ENCODE measurements at places on chromosomes 5 and 9.

DNA sequence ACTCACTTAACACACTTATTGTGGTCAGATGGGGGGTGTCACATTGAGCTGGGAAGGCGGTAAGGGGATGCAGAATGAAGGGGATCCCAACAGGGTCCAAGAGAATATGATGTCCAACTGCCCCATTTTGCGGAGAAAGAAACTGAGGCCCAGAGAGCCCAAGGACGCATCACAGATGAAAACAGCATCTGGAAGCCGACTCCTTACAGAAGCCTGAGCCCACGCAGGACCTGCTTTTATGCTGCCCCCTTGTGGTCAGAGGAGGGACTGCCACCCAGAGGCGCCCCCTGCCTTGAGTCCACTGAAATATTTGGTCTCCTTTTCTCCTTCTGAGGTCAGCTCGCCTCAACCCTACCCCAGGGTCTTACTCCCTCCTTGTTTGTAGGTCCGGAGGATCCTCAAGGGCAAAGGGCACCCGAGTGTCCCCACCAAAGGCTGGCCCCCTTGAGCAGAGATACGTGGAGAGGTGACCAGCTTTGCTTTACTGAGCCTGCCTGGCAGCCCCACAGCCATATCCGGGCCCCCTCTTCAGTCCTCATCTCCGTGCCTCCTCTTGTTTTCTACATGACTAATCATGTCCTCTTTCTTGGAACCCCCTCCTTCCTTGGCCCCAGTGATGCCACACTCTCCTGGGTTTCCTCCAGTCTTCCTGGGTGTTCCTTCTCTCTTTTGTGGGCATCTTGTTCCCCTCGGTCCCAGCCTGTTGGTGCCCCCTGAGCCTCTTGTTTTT is 30.0 kb upstream of the TTLL11 start:
- peak; percentile 84 for DNase-seq

DNA sequence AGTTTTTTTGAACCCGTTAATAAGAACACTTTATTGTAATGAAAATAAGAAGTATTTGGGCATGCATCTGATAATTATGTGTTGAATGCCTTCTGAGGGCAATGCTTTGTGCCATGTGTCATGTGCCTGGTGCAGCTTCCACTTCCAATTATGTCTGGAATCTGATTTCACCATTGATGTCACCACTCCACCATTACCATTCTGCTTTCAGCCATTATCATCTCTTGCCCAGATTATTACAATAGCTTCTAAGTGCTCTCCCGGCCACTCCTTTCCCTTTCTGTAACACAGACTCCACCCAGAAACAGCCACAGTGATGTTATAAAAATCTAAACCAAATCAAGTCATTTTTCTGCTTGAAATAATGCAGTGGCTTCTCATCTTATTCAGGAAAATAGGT is 171.7 kb downstream of the C9orf152 start:
- no peak for DNase-seq

DNA sequence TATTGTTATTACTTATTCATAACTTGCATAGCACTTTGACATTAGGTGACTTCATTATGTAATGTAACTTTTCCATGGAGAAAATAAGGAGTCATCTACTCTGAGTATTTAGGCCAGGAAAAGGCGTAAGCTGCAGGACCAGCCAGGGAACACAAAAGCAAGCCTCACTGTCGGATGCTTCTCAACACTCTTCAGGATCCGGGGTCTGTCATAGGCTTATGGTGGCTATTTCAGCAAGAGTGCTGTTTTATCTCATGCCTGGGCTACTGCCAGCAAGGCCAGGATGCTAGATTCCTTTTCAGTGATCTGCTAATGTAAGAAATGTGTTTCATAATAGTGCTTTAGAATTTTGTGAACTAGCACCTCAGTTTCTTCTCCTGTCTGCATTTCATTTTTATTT is 162.4 kb downstream of the CHSY3 start:
- DNase-seq, result no peak

- no peak for DNase-seq
These were observed 267.1 kb upstream of the GRIA1 start for GRCh38 chr5:153223376-153223775.

DNA sequence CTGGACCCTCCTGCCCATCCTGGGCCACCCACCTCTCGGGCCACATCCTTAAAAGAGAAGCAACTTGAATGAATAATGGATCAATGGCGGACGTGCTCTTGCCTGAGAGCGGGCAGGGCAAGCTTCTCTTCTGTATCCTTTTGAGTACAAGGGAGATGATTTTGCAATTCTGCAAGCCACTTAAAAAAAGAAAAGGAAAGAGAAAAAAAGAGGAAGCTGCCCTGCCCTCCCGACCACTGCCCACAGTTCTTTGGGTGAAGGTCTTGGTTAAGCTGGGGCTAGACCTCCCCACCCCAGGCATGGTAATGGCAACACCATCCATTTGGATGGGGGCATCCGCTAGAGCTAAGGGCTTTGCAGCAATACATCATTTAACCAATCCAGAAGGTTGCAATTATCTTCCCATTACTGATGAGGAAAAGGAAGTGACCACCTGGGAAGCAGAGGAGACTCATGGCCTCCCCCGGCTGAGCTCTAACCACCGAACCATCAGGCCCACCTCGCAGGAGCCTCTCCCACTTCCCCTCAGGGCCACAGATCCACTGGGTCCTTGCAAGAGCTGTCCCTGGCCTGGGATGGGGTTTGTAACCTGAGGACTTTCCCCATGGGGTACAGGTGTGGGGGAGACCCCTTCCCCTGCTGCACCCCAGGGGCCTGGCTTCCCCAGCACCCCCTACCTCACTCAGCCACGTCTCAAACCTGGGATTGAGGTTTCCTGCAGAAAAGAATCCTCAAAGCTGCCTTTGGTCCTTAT is 27.8 kb upstream of the LAMC3 start:
- DNase-seq, result no peak

DNA sequence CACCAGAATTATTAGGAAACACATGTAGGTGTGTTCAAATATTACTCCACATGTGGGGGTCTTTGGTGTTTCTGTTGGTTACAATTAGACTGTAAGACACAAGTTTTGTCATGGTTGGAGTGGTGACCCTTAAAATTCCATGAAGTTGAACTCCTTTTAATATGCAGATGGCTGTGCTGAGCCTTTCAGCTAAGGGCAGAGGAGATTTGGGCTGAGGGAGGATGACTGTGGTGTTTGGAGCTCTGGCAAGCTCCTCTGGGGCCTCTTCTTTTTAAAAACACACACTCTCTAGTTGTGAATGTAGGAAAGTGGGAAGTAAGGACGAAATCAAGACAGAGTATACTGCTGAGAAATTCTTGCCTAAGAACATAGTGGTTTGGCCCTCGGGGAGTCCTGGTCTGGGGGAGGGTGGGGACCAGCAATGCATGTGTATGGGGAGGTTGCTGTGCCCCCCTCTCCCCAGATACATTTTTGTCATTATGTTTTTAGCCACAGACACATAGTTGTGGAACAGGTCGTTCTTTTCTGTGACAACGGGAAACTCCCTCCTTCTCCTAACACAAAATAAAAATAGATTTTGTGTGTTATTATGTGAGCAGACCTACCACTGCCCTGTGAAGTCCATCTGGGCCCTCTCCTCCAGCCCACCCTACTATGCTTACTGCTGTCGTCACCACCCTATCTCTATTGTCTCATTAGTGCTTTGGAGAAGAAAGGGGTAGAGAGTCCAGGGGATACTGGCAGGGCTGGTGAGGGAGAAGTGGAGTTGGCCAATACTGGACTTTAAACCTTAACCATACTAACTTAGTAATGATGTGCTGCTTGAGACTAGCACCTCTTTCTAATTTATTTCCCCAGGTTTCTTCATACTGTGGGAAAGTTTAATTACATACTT is 10.0 kb downstream of the SMARCA2 start:
- no peak for DNase-seq

DNA sequence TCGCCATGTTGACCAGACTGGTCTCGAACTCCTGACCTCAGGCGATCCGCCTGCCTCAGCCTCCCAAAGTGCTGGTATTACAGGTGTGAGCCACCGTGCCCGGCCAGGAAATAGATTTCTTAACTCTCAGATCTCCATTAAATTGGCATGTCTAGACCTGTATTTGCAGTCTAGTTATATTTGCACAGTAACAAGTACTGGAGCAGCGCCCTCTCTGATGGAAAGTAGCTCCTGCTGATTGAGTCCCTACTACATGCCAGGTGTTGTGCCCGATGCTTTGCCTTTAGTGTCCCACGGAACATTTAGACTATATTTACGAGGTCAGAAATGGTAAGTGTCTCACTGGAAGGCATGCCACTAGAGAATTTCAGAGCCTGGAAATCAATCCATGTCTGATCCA is 15.8 kb upstream of the TMED9 start:
- DNase-seq, result no peak

- no peak for DNase-seq
These were observed 150.8 kb upstream of the NR3C1 start for GRCh38 chr5:143554187-143554717.

GRCh38 chr5:123089914-123090660 is 1.0 kb downstream of the PRDM6 start:
- no peak for DNase-seq

- DNase-seq, result no peak
These were observed 295.3 kb upstream of the IRX4 start for GRCh38 chr5:2178071-2178477.

GRCh38 chr9:87294126-87294525 is 203.5 kb upstream of the DAPK1 start:
- DNase-seq, result no peak

DNA sequence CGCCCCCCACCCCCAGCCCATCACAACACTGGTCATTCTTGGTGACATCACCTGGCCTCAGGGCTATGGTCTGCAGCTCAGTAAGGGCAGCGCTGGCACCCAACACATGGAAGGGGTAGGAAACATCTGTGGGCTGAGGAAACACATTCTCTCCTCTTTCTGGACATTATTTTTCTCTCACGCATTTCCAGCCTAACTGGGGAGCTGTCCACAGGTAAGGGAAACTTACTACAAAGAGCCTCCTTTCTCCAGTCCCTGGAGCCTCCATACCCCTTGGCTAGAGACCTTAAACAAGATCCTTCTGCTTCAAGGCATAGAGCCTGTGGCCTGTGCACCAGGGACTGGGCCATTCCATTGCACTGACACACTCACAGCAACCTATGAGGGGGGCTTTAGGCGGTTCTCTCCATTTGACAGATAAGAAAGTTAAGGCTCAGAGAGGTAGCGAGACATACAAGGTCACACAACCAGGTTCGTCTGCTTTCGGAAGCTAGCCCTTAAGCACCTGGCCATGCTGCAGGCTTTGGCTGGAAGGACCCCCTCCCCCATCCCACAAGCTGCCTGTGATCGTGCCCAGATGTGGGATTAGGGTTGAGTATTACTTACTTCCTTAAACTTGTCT is 40.7 kb downstream of the CXXC5 start:
- no peak for DNase-seq

DNA sequence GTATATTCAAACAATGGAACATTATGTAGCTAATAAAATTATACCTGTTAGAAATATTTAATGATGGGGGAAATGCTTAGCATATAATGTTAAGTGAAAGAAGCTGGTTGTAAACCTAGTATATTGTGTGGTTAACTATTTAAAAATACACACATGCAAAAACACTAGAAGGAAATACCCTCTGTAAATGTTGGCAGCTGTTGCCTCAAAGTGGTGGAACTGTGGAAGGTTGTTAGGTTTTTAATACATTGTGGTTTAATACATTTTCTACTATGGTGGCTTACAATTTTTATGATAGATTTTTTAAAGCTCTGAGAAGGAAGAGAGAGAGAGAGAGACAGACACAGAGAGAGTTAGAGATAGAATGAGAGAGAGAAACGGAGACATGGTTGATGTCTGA is 74.9 kb downstream of the COL15A1 start:
- DNase-seq, result no peak

DNA sequence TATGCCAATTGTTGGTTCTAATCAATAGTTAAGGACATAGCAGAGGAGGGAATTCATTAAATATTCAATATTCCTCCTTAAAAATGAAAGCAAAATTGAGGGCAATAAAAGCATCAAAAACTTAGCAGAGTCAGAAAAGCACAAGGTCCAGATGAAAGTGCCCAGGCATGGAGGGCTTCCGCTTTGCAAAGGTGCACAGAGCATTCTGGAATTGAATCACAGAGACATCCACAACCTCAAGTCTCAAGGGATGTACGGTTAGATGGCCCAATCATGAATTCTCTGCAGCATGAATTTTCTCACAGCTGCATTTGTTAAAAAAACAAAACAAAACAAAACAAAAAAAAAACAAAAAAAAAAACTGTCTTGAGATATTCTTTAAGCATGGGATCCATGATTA is 253.7 kb downstream of the SPOCK1 start:
- DNase-seq, result no peak

DNA sequence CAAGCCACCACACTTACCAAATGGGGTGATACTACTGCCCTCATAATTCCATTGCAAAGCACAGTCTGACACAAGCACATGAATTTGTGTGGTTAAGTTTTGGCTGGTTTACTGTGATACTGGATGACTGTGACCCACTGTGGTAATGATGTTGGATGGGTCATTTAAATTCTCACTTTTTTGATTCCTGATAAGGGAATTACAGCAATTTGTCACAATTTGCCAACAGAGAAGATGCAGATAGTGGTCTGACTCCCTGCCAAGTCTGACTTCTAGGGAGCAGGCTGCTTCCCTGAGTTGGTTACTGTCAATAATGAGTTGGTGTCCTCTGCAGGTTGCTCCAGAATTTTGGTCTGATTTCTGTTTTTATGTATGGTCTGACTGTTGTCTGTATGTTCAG is 731.9 kb downstream of the MTRR start:
- DNase-seq, result no peak
